ENCODE measurements at places on chromosomes 7 and 10.

DNA sequence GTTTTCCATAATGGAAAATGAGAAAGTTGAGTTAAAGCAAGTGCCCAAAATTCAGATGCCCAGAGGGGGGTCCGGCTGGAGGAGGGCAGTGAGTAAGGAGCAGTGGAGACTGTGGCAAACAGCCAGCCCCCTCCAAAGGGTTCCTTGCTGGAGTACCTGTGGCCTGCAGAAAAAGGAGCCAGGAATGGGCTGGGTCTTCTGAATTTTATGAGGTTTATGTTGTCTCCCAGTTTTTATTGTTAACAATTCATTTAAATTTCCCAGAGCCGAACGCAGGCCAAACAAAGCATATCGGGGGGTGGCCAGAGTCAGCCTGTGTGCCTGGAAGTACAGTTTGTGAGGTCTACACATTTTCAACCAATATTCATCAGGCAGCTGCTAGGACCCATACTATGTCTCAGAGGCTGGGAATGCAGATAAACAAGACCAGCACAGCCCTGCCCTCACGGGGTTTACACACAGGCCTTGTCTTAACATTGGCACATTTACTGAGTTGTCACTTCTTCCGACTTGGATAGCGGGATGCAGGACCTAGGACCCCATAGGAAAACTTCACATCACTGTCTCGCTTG is 12.9 kb upstream of the CSGALNACT2 start:
- no peak for DNase-seq

DNA sequence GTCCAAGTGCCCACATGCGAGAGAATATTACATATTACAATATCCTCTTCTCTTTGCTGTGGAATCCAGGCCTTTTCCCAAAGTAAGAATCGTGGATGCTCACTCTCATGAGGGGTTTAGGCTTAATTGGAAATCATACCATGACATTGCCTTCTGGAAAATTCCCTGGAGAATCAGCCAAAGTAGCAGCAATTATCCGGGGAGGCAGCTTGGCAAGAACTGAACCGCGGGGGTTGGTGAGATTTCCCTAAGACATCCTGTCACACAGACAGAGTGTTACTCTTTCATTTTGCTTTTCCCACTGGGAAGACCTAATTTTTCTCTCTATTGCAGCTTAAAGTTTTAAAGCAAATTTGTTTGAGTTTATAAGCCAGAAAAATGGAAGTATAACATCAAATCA is 463.6 kb upstream of the DPP6 start:
- no peak for DNase-seq

DNA sequence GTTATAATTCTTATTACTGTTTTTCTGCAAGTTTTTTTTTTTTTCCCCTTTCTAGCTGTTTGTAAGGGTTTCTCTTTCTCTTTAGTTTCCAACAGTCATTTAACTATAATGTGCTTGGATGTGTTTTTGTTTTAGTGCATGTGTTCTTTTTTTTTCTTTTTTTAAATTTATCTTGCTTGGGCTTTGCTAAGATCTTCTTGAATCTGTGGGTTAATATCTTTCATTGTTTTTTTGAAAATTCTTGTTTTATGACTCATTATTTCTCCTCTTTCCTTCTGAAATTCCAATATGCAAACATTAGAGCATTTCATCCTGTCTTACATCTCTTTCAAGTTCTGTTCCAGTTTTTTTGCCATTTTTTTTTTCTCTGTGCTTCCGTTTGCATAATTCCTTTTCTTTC is 5.7 kb upstream of the HK1 start:
- no peak for DNase-seq

GRCh38 chr7:16609842-16610450 is 35.6 kb downstream of the ANKMY2 start:
- no peak for DNase-seq

DNA sequence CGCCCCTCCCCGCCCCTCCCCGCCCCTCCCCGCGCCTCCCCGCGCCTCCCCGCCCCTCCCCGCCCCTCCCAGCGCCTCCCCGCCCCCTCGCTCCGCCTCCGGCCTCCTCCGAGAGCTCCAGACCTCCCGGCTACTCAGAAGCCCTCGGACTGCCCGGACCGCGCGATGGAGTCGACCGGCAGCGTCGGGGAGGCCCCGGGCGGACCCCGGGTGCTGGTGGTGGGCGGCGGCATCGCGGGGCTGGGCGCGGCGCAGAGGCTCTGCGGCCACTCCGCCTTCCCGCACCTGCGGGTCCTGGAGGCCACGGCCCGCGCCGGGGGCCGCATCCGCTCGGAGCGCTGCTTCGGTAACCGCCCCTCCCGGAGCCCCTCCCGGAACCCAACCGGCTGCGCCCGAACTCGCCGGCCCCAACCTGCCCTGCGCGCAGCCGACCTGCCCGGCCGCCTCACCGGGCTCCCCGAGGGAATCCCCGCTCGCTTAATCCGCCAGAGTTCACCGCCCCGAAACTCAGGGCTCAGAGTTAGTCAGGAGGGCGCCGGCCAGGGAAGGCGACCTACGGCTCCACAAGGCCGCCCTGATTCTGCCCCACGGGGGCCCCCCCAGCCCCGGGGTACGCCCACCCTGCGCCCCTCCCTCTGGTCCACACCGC is at the start of gene PAOX:
Gene PAOX (plus strand): TSS at position 111 of the 649 bp plus-strand sequence. CDS start 55 bp downstream, at position 166.
- DNase-seq = no peak

Measured in amniotic stem cell (primary cell).